ENCODE measurements at places on chromosomes 2 and 18.

DNA sequence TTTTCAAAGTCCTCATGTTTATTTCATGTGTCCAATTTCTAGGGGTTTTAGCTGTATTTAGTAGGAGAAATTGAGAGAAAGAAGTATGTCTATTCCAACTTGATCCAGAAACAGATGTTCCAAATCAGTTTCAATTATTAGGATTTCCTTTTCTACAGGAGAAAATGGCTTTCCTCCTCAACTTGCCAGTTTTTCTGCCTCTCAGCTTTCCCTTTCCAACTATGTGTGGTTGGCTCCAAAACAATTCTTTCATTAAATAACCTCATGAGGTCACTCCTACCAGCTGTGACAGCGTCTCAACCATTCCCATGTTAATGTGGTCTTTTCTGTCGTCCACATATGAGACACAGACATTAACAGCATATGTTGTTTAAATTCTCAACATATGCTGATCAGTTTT lies 13.1 kb downstream of the XIRP2 start:
- DNase-seq = no peak

DNA sequence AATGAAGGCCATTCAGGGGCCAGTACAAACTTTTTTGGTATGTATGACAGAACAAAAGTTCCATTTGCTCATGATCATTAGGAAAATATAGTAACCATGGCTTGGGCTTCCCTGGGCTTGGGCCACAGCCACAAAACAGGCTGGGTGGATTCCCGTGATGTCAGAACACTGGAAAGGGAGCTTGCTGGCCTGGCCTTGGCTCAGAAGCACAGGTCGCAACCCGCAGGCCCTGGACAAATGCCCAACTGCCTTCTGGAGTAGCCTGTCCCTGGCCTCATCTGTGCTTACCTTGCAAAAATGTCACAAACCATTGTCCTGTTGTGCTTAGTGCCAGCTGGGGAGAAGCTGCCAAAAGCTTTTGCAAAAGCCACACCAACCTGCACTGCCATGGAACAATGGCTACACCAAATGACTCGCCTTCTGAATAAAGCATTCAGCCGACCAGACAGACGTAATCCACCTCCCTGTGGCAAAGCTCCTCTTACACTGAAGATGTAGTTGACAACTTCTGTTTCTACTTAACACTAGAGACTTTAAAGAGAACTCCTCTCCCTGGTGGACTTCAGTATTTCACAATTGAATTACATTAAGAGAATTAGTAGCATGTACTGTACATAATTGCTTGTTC lies 125.5 kb downstream of the ANKRD44 start:
- no peak for DNase-seq

- no peak for DNase-seq
These were observed 141.0 kb downstream of the ADCYAP1 start for GRCh38 chr18:1045658-1046057.

GRCh38 chr18:13895505-13896033 lies 19.8 kb downstream of the MC2R start:
- DNase-seq = no peak

GRCh38 chr2:60925994-60926740 lies 44.8 kb downstream of the REL start:
- DNase-seq = peak; percentile 43

GRCh38 chr18:78237864-78238263 lies 741.8 kb upstream of the SALL3 start:
- DNase-seq = no peak

DNA sequence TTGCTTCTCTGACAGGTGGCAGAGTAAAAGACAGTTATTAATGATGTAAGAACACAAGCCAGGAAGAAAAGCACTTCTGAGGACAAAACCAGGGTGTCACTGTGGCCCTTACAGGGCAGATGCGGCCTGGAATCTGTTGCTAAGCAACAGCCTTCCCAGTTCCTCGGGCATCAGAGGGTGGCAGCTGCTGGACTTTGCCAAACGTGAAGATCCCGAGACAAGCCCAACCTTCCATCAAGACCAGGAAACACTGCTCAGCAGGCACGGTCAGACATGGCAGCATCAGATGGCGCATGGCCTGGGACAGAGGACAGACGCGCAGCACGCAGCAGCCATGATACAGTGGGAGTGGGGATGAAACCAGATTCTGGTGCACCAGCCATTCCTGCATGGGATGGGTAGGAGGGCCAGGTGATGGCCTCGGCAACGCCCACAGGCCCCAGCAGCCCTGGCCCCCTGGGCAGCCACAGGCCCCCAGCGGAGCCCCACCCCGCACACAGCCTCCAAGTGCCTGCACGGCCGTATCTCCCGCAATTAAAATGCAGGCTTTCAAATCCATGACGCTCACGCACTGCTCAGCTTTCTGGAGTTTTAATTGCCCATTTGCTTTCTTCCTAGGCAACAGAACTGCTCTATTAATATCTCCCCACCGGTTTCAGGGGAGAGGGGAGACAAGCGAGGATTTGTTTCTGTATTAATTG lies 89.0 kb downstream of the EIPR1 start:
- peak; percentile 32 for DNase-seq

DNA sequence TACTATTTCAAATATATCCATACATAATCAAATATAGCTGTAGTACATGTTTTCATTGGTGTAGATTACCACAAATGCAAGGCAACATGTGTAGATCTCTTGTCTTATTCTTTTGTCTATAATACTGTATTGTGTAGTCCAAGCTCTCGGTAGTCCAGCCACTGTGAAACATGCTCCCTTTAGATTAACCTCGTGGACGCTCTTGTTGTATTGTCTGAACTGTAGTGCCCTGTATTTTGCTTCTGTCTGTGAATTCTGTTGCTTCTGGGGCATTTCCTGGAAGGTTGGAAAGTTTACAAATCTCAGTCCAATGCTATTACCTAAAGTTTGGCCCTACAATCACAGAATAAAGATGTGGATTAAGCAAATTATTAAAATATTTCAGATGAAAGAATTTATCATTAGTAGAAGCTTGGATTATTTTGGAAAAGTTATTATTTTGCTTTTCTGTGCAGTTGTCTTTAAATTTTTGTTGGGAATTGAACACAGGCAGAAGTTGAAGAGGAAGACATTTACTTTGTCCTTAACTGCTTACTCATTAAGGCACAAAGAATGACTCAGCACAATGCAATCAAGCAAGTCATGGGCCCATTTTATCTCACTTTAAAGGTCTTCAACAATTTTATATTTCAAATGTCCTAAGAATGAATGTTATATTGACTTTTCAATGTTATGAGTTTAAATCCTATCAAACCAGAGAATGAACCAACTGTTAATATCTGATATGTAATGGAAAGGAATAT lies 103.4 kb upstream of the CAVIN2 start:
- DNase-seq = no peak

DNA sequence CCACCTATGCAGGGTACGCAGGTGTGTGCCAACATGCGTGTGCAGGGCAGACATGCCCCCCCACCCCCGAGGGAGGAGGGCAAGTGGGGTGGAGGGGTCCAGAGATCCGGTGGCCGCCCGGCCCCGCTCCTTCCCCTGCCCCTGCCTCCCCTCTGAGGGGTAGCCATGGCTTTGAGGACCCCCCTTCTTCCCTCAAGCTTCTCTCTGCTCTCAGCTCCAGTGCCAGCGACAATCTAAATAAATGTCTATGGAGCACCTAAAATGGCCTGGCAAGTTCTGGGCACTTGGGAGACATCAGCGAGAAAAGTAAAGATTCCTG lies 91.9 kb downstream of the ZFP36L2 start:
- no peak for DNase-seq

GRCh38 chr2:168183308-168183997 lies 63.9 kb downstream of the STK39 start:
- no peak for DNase-seq

GRCh38 chr18:57210716-57211411 lies 64.0 kb downstream of the BOD1L2 start:
- no peak for DNase-seq

GRCh38 chr2:2269426-2269825 lies 61.6 kb downstream of the MYT1L start:
- DNase-seq = no peak
